Small intestine (tissue), 16 donors: ENCODE measurements at places on chromosomes 12 and 14. TPM values are rescaled to one million over a fixed set of nuclear protein-coding genes. Genes with fewer than 3 reads are reported as not detected.

The DLGAP5 gene
- polyA plus RNA-seq, result 1.3 TPM

The B4GALNT1 gene
- polyA plus RNA-seq, result 0.27 TPM

The NRL gene
- polyA plus RNA-seq, result 2.4 TPM

The KRT80 gene
- 3.2 TPM for polyA plus RNA-seq

The CLEC2B gene
- 0.45 TPM for polyA plus RNA-seq

The PPP1R1A gene
- 6.5 TPM for polyA plus RNA-seq

The EML1 gene
- polyA plus RNA-seq, result 20.7 TPM

The TAS2R42 gene
- not detected for polyA plus RNA-seq

The ACSS3 gene
- polyA plus RNA-seq, result 6.2 TPM

The DAO gene
- not detected for polyA plus RNA-seq

The TUBA1B gene
- 610 TPM for polyA plus RNA-seq

The SUDS3 gene
- 8.4 TPM for polyA plus RNA-seq

The MVK gene
- 15.1 TPM for polyA plus RNA-seq

The PCED1B gene
- polyA plus RNA-seq, result not detected

The GNB3 gene
- polyA plus RNA-seq, result 5.5 TPM

The PTHLH gene
- 0.15 TPM for polyA plus RNA-seq

The USP44 gene
- polyA plus RNA-seq, result 0.21 TPM

The ACADS gene
- 359 TPM for polyA plus RNA-seq

The MARCHF9 gene
- polyA plus RNA-seq, result 29.2 TPM

The MIP gene
- polyA plus RNA-seq, result 0.06 TPM

The LRFN5 gene
- polyA plus RNA-seq, result 0.35 TPM

The FLVCR2 gene
- polyA plus RNA-seq, result 21.3 TPM

The LRRIQ1 gene
- polyA plus RNA-seq, result not detected

The SOAT2 gene
- polyA plus RNA-seq, result 77.4 TPM

The KRT3 gene
- polyA plus RNA-seq, result not detected

The ACSM4 gene
- not detected for polyA plus RNA-seq

The CRIP2 gene
- 137 TPM for polyA plus RNA-seq

The TGFB3 gene
- polyA plus RNA-seq, result 8.8 TPM

The TRMT5 gene
- 12.3 TPM for polyA plus RNA-seq

The AHNAK2 gene
- under 0.01 TPM for polyA plus RNA-seq

The CRIP1 gene
- polyA plus RNA-seq, result 623 TPM

The RTL1 gene
- 0.18 TPM for polyA plus RNA-seq

The KRT78 gene
- not detected for polyA plus RNA-seq

The TRIM9 gene
- 1.3 TPM for polyA plus RNA-seq

The NDRG2 gene
- polyA plus RNA-seq, result 54.6 TPM

The C3AR1 gene
- 7.5 TPM for polyA plus RNA-seq

The TC2N gene
- polyA plus RNA-seq, result 15.0 TPM

The IRAK3 gene
- polyA plus RNA-seq, result 2.5 TPM

The TMEM63C gene
- polyA plus RNA-seq, result 9.4 TPM

The CD163L1 gene
- polyA plus RNA-seq, result 4.3 TPM

The HOXC9 gene
- polyA plus RNA-seq, result not detected

The JAG2 gene
- polyA plus RNA-seq, result 15.1 TPM

The UNC79 gene
- 0.41 TPM for polyA plus RNA-seq

The KRT6A gene
- polyA plus RNA-seq, result 6.7 TPM

The CLMN gene
- 25.0 TPM for polyA plus RNA-seq

The FBXO34 gene
- polyA plus RNA-seq, result 30.1 TPM

The KRT83 gene
- polyA plus RNA-seq, result not detected

The TCL1A gene
- 3.8 TPM for polyA plus RNA-seq

The POTEM gene
- polyA plus RNA-seq, result not detected

The CCDC196 gene
- polyA plus RNA-seq, result not detected

The CLEC2A gene
- polyA plus RNA-seq, result not detected

The SYNE3 gene
- 0.81 TPM for polyA plus RNA-seq

The ASPG gene
- 1.9 TPM for polyA plus RNA-seq

The LGR5 gene
- 0.27 TPM for polyA plus RNA-seq
